ENCODE measurements at places on chromosomes 6 and 20. TPM values are rescaled to one million over a fixed set of nuclear protein-coding genes. Genes with fewer than 3 reads are reported as not detected.

Gene PABPC1L
- 88.3 TPM for total RNA-seq

Gene DPPA5
- total RNA-seq, result 6.7 TPM

Gene SLC22A2
- 0.44 TPM for total RNA-seq

Gene TRIM40
- not detected for total RNA-seq

Gene GSTA1
- total RNA-seq, result 0.89 TPM

Gene OR2B6
- total RNA-seq, result not detected

Gene KIF13A
- total RNA-seq, result 27.8 TPM

Gene SDC4
- 69.5 TPM for total RNA-seq

Gene HSPA1L
- 1.9 TPM for total RNA-seq

Gene PGBD1
- total RNA-seq, result 7.5 TPM

Gene FBXO5
- 42.3 TPM for total RNA-seq

Gene C20orf141
- total RNA-seq, result not detected

Gene SH3BGRL2
- total RNA-seq, result 13.8 TPM

- no peak for DNase-seq
Measured at GRCh38 chr6:139369068-139369467, 5.4 kb downstream of the CITED2 start.

DNA sequence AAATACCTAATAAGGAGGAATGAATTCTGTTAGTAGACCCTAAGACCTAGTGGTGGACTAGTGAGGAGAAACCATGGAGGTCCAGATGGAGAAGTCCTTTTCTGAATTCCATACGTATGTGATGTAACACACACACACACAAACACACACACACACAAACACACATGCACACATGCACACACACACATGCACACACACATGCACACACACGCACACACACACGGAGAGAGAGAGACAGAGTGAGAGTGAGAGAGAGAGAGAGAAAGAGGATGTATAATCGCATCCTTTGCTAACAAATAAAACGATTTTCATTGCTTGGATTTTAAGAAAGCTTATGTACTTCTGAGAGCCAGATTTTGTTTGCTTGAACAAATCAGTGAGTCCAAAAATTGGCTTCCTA is 132.6 kb upstream of the CEP162 start:
- DNase-seq, result no peak

DNA sequence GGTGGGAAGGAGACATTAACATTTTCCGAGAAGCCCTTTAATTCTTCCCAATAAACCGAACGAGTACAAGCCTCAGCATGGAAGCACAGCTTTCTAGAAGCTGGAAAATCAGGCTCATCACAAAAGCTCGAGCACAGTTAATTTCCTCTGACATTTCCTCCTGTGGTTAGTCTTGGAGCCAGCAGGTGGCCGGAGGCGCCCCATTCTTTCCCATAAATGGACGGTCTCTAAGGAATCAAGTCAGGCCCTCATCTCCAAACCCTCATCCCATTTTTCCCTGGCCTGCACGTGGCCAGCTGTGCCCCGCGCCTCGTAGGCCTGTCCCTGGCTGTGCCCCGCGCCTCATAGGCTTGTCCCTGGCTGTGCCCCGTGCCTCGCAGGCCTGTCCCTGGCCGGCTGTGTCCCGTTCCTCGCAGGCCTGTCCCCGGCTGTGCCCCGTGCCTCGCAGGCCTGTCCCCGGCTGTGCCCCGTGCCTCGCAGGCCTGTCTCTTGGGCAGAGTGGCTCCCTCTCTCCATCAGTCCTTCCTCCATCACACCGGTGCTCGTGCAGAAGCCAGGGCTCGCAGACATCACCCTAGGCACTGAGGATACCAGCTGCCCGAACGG is 19.7 kb upstream of the NTSR1 start:
- no peak for DNase-seq

DNA sequence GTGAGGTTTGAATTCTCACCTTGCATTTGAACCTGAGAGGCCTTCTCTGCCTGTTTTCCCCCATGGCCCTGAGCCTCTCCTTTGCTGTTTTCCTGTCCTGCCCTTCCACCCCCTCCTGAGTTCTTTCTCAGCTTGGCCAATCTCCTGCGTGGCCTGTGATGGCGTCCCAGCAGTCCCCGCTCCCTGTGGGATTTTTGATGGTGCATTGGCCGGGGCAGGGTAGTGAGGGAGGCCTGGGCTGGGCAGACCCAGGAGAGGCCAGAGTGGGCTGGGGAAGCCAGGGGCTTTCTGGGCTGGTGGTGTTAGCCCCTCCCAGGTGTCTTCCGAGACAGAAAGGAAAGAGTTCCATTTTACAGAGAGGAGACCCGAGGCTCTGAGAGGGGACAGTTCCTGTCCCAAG is 6.3 kb downstream of the CEBPB start:
- no peak for DNase-seq

- DNase-seq, result peak; percentile 10
Measured at GRCh38 chr20:59010995-59011873, 4.2 kb upstream of the CTSZ start.

DNA sequence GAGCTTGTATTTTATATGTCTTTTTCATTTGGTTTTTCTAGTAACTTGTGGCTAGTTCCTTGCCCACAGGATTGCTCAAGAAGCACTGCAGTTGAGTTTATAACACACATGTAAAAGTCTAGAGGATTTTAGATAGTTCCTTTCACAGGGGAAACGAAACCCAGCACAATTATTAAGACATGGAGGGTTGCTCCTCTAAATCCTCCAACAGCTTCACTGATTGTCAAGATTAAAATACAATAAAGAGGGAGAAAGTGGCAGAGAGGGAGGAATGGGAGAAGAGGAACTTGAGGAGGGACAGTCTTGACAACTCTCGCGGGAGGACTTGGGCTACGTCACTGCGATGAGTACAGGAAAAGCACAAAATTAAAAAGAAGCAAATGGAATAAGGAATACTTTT is 9.7 kb upstream of the TBC1D7 start:
- DNase-seq, result no peak

- DNase-seq, result peak; percentile 66
Measured at GRCh38 chr6:692356-692851, 535 bp downstream of the EXOC2 start.

GRCh38 chr6:165862813-165863212 is 199.8 kb upstream of the PDE10A start:
- DNase-seq, result no peak

- DNase-seq, result no peak
Measured at GRCh38 chr6:36378243-36378920, 9.1 kb downstream of the ETV7 start.

- DNase-seq, result no peak
Measured at GRCh38 chr6:78947529-78947928, 80.2 kb downstream of the IRAK1BP1 start.

DNA sequence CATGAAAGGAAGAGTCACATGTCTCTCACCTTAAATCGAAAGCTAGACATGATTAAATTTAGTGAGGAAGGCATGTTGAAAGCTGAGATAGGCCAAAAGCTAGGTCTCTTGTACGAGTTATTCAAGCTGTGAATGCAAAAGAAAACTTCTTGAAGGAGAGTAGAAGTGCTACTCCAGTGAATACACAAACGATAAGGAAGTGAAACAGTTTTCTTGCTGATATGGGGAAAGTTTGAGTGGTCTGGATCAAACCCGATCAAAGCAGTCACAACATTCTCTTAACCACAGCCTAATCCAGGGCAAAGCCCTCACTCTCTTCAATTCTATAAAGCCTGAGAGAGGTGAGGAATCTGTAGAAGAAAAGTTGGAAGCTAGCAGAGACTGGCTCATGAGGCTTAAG is 1.9 kb upstream of the TPD52L1 start:
- no peak for DNase-seq

- DNase-seq, result no peak
Measured at GRCh38 chr6:5736016-5736738, 270.5 kb downstream of the NRN1 start.

All from WTC11 (cell line).